ENCODE measurements at places on chromosomes 2 and 18.

DNA sequence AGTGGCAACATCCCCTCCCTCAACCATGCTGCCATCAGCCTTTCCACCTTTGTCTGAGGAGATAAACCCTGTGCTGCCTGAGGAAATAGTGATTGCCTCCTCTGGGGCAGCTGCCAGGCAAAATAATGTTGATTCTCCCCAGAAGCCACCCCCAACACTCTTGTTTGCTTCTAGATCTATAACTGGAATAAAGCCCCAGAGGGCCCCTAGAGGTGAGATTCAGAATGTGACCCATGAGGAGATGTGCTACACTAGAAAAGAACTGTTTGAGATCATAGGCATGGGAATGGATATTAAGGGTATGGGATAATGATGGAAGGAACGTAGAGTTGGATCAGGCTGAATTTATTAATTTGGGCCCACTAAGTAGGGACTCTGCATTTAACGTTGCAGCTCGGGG lies 116.3 kb upstream of the RMP24 start:
- no peak for DNase-seq

GRCh38 chr2:43266711-43267111 lies 40.3 kb upstream of the ZFP36L2 start:
- DNase-seq = no peak

DNA sequence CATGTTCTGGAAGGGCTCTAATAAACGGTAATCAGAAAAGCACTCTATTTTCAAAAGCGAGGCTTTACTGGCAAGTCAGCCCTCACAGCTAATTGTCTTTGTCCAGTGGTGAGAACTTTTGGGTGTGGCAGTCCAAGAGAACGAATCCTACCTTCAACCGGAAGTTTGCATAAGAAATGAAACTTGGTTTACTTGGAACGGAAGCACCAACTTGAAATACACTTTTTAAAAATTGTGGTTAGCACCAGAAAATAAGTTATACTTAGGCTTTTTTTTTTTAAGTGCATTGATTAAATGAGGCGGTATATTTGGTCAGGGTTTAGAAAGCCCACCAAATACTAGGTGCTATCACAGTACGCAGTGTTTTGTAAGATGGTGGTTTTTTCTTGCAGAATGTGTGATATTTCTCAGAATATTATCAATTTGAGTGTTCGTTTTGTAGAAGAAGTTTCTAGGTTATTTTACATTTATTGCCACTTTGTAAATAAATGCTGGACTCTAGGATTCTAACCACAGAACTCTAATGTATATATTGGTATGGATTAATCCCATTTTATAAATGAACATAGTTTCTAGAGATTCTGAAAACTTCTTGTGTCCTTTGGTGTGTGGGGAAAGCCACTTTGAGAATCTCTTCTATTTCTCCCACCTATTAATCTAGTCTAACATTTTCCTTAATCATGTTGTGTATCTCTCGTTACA lies 1.2 kb downstream of the MYL12A start:
- no peak for DNase-seq

DNA sequence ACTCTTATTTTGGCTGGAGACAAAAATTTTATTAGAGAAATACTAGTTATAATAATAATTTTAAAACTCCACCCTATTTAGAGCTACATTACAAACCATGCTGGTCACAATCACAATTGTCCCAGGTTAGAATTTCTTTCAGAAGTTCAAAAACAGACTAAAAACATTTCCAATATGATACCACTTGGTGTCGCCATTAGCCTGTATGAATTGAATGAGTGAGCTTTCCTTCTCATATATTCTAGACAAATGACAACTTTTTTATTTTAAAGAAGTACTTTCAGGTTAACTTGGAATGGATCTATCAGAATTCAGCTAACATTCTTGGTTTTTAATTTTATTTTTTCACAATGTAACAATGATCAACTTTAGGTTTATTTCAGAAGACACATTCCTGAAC lies 48.0 kb downstream of the SERPINB8 start:
- DNase-seq = no peak
